ENCODE measurements at places on chromosomes 7 and 10.

- peak; percentile 96 for DNase-seq
Measured at GRCh38 chr10:70404036-70404786, at the start of gene EIF4EBP2. Gene EIF4EBP2, plus strand, starts transcription at chr10:70404145. Its CDS starts 257 bp downstream, at chr10:70404402.

DNA sequence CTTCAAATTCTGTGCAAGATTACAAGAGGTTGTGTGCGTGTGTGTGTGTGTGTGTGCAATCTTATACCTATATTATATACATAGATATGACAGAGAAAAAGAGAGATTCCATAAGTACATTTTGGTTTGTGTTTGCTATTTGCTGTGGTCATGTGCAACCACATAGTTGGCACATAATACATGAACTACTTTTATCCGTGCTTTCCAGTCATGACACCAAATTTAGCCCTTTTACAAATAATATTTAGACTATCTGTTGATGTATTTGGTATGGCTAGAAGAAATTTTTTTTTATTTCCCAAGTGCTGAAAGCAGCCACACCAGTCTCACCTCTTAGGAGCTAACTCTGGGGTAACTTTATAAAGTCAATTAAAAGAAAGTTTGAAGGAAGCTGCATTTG, 63.5 kb upstream of the EGFR start:
- no peak for DNase-seq

DNA sequence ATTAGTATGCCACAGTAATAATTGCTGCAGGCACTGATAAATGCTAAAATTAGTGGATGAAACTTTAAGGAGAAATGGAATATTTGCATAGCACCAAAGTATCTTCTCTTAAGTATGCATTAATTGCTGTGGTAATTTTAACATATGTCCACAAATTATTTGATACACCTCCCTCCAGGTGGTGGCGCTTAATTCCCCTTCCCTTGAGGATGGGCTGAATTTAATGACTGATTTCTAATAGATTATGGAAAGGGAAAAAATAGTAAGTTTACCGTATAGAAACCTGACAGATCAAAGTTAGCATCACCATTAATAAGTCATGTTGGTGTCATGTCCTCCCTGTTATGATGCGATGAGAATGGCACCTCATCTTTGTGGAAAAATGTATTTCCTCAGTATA, 519.2 kb downstream of the TFEC start:
- DNase-seq: no peak

DNA sequence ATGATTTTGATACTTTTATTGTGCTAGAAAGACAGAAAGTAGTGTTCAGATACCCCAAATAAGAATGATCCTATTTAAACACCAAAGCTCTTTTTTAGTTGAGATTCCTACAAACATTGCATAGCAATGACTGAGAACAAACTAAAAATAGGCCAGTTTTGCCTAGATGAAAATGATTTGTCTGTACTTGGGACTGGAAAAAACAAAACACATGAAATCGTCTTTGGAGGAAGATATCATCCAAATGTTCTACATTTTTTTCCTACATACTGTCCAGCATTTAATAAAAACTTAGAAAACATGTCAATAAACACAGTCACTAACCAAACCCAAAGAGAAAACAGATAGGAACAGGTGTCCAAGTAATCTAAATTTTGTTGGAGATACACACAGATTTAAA, 111.6 kb upstream of the MEOX2 start:
- DNase-seq: no peak

DNA sequence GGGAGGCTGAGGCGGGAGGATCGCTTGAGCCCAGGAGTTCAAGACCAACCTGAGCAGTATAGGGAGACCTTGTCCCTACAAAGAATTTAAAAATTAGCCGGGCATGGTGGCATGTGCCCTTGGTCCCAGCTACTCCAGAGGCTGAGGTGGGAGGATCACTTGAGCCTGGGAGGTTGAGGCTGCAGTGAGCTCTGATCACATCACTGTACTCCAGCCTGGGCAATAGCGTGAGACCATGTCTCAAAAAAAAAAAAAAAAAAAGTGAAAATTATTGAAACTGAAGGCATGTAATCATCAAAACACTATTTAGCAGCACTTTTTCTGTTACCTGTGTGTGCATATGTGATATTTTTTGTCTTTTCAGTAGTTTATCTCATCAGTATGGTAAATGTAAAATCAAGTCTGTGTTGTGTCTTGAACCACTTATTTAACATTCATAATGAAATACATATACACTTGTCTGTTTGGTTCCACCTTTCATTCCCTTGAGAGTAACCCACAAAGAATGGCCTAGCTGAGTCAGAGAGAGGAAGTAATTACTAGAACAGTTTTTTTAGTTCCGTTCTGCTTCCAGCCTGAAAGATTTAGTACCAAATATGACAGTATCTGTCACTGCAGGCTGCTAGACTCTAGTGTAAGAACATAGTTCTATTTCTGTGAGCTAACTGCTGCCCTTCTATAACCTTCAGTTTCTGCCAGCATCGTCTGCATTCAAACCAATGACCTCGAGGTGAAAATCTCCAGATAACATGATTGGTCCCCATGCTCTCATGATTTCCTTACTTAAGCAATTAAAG, 68.6 kb downstream of the MMRN2 start:
- DNase-seq: no peak

All from stimulated activated CD8-positive, alpha-beta memory T cell treated with anti-CD3 and anti-CD28 coated beads, Interleukin-7, amount 100 ng/mL, for 48 hours (primary cell).